Body of pancreas (tissue), 4 donors: ENCODE measurements at places on chromosomes 2 and 18. TPM values are rescaled to one million over a fixed set of nuclear protein-coding genes. Genes with fewer than 3 reads are reported as not detected.
A peak's percentile ranks its signal among the peaks of the same experiment; 100 is the strongest.

Gene WNT10A
- total RNA-seq = not detected

Gene TMEM17
- total RNA-seq = 2.3 TPM

DNA sequence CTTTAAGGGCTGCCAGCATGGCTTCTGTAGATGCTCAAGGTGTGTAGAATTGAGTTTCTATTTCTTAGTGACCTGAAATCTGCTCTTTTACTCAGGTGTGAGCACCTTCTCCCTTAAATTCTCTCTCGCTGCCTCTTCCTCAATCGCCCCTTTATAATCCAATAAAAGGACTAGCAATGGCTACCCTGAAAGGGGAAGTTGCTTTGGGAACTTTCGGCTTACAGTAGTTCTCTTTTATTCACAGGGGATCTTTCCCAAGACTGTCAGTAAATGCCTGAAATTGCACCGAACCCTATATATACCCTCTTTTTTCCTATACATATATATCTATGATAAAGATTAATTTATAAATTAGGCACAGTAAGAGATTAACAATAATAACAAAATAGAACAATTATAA, 121.8 kb downstream of the ACTR3 start:
- DNase-seq = no peak

DNA sequence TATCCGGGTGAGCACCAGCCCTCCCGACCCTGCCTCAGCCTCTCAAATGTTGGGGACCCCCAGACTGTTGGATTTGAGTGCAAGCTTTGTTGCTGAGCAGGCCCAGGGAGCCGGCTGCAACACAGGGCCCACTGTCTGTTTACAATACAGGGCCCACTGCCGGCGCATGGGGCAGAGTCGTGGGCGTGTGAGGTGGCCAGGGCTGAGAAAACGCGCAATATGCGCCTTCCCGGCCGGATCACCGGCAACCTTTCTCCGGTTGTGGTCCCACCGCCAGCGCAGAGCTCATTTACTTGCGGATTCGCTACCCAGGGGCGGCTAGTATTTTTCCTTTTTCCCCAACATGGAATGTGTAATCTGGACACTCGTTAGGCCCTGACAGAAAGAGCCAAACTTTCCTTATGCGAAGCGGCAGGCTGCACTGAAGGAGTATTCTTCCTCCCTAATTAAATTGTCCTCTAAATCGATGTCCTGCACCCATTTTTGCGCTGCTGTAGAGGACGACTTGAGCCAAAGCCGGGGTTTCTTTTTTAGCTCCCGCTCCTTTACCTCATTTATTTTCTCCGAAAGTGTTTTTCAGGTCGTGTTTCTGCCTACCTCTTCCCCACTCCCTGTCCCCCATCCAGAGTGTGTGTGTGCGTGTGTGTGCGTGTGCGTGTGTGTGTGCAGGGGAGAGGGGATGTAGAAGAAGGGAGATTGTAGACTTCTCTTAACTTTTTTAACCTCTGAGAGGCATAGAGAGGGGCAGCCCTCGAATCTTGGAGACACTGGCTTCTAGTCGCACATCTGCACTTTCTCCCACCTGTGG, 2.7 kb downstream of the OTX1 start:
- no peak for DNase-seq

DNA sequence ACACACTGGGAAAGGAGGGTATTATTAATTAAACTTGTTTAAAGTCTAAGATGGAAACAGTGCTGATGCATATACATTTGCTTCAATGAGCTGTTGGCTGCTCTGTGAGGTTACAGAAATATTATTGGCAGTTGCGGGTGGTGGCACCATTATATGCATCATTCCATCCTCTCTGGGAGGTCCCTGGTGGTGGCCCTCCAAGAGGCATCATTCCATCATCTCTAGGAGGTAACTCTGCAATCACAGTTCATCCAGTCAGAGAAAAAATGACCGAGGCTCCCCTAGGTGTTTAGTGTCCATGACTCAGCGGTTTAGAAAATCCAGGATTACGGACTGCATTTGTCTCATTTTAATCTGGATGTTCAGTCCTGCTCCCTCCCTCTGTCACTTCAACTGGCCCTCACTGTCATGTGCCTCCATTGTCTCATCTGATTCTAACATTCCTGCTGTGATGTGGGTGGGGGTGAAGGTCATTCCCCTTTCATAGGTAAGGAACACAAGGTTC, 15.4 kb downstream of the AFF3 start:
- no peak for DNase-seq

Gene SPATA3
- total RNA-seq = not detected

DNA sequence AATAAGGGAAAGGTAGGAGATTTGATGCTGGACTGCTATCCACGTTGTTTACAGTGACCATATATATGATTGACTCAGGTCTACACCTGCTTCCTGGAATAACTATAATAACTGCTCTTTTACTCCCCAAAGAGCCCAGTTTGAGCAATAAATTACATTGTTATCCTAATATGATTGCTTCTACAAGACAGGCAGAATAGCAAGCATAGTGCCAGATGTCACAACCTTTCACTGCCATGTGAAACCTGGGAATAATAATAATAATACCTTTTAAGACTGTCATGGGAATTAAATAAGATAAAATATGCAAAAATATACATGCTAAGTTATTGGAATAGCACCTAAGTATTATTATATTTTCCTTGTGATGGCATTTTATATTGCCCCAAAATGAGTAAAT, 298.7 kb downstream of the GALNT13 start:
- no peak for DNase-seq

DNA sequence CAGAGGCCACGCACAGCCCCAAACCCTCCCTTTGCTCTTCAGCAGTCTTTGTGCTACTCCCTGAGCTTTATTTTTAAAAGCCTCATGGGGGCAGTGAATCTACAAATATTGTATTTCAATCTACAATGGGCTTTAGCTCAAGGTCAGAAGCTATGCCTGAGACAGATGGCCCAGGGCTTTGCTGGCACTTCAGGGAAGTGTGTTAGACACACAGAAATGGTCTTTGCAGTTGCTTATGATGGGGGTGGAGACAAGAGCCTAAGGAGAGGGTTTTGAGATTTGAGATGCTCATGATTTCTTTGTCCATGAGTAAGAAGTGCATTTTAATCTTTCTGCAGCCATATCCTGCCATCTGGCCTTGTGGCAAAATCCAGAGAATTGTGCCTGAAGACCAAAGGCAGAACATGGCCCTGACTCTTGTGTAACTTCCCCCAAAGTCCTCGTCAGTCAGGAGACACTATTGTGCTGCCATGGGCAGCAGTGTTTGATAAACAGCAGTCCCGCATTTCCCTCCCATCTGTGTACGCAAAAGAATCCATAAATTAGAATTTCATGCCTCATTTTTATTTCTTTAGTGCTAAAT, 92.6 kb downstream of the VAPA start:
- peak; percentile 65 for DNase-seq

DNA sequence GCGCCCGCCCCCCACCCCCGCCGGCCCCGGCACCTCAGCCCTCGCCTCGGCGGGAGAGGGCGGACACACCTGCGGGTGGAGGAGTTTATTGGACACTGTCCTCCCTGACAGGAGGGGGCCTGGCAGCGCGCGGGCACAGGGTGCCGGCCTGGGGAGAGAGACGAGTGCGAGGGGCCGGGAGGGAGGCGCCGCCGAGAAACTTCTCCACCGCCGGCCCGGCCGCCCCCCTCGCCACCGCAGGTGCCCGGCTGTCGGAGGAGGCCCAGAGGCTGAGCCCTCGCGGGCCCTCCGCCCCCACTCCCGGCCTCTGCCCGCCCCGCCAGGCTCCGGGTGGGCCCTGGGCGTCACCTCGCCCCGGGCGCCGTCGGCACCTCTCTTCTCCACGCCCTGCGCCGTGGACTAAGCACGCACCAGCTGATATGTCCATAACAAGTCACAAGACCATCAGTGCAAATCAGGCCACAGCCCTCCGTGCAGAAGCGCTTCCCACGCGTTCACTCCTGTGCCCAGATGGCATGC, 311.3 kb downstream of the CELF4 start:
- peak; percentile 20 for DNase-seq

Gene CKAP2L
- total RNA-seq = under 0.01 TPM

GRCh38 chr2:55616551-55617174, 759 bp downstream of the PPP4R3B start:
- peak; percentile 66 for DNase-seq

- DNase-seq = no peak
These were observed 20.1 kb upstream of the SERPINE2 start for GRCh38 chr2:224059178-224059577.

- no peak for DNase-seq
These were observed 31.4 kb upstream of the NRP2 start for GRCh38 chr2:205650931-205651330.

DNA sequence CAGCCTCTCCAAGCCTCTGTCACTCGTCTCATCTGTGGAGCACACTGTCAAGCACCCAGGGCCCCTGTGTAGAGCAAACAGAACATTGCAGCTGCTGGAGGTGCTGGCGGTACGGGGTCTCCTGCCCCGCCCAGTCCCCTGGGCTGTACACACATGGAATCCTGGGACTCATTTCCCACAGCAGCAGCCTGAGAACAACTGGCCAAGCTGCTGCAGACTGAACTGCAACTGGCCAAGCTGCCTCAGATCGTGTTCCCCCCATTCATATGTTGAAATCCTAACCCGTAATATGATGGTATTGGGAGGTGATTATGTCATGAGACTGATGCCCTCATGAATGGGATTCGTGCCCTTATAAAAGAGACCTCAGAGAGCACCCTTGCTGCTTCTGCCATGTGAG, 130.5 kb downstream of the NCK2 start:
- no peak for DNase-seq
